Activated CD8-positive, alpha-beta memory T cell treated with anti-CD3 and anti-CD28 coated beads for 24 hours (primary cell): ENCODE measurements at places on chromosomes 5 and 9.

DNA sequence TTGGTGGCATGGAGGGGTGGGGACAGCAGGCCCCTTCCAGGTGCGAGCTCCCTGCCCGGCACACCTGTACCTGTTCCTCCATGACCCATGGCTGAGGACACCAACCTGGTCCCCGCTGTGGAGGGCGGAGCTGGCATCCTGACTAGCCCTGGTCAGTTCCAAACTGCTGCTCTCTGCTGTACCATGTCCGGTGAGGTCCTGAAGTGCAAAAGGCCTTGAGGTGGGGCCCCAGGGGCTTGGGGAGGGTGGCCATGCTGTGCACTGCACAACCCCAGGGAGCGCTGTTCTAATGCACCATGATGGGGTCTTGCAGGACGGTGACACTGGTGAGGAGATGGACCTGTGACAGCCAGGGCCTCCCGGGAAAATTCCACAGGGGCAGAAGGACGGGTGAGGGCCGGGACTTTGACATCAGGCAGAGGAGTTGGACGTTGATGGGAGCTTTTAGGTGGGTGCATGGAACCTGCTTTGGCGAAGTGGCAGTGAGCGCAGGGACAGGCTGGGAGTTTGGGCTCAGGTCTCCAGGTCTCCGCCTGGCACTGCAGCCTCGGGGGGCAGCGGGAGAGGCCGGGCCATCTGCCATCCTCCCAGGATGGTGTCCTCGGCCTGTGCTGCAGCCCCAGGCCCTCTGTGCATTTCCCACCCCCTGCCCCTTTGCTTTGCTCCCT lies 38.9 kb downstream of the COL5A1 start:
- no peak for DNase-seq

DNA sequence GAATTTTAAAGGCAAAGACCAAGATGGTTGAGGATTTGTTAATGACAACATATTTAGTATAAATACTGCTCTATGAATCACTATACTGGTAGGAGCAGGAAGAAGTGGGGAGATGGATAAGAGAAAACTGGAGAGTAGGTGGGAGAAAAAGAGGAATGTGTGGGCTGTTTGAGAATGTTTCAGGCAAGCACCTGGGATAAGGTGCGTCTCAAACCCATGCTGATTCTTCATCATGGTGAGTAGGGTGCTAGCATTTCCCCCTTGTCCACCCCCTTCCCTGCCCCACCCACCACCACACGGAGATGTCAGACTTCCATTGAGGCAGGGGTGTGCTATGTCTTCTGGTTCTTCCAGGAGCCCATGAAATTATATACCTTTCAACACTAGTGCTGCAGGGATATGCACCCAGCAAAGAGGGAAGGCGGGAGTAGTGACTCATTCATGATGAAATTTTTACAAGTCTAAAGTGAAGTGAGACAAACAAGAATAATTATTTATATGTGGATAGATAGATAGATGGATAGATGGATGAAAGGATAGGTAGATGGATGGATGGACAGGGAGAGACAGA lies 54.3 kb downstream of the MTX3 start:
- DNase-seq, result no peak

- DNase-seq, result no peak
Observed at GRCh38 chr5:75716715-75717081, 539 bp downstream of the POC5 start.

- peak; percentile 9 for DNase-seq
Observed at GRCh38 chr5:133938039-133938821, 30.2 kb downstream of the C5orf15 start.

GRCh38 chr5:149019679-149020078 lies 43.2 kb downstream of the SH3TC2 start:
- DNase-seq, result no peak

- DNase-seq, result no peak
Observed at GRCh38 chr9:88580961-88581360, 46.0 kb downstream of the NXNL2 start.

- DNase-seq, result no peak
Observed at GRCh38 chr5:120449501-120449900, 14.6 kb upstream of the PRR16 start.

GRCh38 chr9:10443181-10443867 lies 169.5 kb downstream of the PTPRD start:
- DNase-seq, result no peak

DNA sequence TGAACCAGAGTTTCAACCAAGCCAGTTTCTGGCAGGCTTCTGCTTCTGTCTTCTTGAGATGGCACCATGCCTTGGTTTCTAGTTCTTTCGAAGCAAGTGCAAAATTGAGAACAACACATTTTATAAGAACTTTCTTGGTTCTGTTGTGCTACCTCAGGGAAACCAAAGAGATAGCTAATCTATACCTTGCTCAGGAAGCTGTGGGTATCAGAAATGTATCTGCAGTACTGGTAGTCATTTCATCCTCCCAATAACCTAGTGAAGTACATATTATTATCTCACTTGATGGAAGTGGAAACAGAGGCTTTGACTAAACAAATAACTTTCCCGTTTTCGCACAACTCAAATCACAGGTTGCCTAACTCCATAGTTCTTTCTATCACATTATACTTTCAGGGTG lies 246.6 kb downstream of the ENC1 start:
- DNase-seq, result no peak

DNA sequence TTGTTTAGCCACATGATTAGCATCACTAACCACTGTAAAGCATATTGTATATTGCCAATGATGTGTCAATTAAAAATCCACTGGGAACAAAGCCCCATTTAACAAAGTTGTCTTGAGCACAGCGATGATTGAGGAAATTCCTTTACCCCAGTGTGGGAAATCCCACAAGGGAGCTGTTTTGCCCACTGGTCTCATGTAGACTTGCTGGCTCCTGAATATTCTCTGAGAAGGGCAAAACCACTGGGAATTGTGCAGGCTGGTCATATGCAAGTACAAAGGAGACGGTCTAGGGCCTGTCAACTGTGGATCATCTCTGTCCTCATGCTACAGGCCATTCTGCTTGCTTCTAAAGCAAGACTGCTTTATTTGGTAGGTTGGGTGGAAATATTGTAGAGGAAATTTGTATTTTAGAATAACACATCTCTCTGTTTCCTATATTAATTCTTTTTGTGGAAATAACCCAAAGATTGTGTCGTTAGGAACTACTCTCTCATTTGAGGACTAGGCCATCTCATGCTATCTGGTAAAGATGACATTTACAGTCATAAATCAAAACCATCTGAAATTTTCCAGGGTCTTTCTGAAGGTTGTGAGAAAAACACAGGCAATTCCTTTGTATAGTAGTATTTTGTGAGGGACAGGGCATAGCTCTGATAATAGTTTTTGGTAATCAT lies 60.2 kb downstream of the PARP8 start:
- no peak for DNase-seq

- no peak for DNase-seq
Observed at GRCh38 chr9:83209188-83209731, 146.3 kb upstream of the RASEF start.

DNA sequence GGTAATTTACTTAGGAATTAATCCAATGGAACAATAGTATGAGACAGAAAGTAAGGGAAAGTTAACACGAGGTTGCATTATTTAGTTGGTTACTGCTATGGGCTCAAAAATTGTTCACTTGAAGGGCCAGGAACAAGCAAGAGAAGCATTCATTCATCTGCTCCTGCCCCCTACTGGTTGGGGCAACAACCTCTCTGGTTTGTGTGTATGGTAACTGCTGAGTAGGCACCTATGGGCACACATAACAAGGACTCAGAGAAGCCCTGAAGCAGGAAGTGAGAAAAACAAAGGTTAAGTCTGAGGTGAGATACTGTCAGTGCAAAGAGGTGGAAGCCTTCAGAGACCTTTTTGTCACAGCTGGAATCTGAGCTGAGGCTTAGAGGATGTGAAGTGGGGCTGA lies 34.4 kb upstream of the RANBP6 start:
- DNase-seq, result no peak

DNA sequence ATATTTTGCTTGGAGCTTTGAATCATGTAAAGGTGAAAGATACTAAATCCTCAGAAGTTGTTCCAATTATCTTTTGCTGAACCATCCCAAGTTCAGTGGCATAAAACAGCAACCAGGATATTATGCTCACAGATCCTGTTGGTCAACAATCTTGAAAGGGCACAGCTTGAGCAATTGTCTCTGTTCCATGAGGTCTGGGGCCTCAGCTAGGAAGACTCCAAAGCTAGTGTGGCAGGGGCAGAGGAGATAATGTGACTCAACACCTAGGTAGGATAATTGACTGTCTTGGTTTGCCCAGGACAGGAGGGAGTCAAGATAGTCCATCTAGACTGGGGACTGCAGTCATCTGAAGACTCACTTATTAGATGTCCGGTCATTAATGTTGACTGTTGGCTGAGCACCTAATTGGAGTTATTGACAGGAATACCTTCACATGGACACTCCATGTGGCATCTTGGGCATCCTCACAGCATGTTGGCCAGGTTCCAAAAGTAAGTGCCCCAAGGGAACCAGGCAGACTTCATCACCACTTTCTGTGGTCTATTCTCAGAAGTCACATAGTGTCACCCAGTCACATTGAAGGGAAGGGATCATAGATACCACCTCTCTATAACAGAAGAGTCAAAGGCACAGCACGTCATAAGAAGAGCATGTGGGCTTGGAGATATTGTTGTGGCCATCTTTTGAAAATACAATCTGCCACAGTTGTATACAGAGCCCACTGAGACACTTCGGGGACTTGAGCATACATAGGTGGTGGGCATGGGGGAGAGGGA lies 88.4 kb upstream of the GPBP1 start:
- DNase-seq, result no peak

- no peak for DNase-seq
Observed at GRCh38 chr9:111481885-111482636, 2.1 kb downstream of the ECPAS start.

- DNase-seq, result peak; percentile 53
Observed at GRCh38 chr5:132256086-132256782, 1.3 kb upstream of the PDLIM4 start.

DNA sequence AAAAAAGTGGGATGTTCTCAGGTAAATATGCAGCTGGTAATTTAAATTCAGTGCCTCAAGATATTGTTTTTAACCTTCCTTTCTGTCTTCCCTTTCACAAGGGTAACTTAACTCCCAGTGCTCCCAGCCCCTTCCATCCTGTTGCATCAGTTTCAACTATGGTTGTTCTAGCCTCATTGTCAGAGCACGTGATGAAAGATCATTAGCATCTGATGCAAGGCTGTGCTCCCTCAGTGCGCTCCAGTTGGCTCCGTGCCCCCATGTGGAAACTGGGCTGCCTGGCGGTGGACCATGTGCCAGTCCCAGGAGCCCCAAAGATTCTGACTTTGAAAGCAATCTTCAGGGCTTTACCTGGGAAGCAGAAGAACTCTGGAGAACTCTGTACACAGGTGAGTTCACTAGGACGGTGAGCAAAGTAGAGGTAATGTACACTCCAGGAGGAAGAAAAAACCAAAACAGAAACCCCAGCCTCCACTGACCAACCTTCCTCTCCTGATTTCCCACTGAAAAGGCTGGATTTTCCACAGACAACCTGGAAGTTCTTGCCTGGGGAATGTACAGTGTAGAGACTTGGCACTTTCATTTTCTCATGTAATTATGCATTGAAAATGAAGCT lies 96.9 kb downstream of the SLC1A3 start:
- no peak for DNase-seq

GRCh38 chr5:64688965-64689364 lies 1.3 kb upstream of the SHISAL2B start:
- DNase-seq, result no peak

DNA sequence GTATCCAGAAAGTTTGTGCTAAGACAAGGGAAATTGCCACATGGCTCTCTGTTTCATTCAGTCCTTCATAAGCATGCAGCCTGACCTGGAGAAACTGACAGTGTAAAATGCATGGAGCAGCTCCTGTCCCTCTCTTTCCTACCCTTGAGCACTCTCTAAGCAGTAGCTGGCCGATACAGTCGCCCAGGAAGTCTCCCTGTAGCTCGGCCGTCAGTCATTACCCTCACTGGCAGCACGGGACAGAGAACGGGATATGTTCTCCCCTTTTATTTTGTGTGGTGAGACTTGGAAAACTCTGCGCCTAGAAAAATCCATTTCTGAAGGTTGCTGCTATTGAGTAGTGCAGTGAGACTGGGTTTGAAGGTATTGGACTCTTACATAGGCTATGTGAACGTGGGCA lies 56.8 kb upstream of the KCNMB1 start:
- no peak for DNase-seq

DNA sequence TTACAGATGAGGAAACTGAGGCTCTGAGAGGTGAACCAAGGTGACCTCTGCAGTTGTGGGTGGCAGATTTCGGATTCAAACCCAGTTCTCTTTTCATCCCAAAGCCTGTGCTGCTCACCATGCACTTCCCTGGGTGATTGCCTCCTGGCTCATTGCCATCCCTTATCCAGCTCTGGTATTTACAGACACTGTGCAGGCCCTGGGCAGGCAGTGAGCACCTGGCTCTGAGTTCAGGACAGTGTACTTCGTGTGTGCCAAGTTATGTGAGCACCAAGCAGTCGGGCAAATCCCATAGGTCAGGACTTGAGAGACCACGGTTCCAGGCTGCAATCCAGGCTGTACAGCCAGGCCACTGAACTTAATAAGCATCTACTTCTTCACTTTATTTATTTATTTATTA lies 1.4 kb downstream of the LRSAM1 start:
- DNase-seq, result no peak

DNA sequence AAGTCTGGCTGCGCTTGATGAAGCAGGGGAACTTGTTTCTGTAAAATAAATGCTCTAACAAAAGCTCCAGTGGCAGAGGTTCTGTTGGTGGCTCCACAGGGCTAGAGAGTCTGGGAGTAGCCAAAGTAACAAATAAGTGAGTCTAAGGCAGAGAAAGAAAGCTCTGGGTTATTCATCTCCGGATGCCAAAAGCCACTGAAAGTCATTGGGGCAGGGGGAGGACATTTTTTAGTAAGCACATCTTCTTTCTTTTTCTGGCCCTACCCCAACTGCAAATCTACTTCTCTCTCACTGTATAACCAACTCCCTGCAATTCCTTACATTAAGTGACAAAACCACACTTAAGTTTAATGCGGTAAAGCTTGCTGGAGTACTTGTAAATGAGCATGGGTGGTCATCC lies 141.6 kb downstream of the INSYN2B start:
- DNase-seq, result no peak

GRCh38 chr5:134874831-134875655 lies 872 bp downstream of the TXNDC15 start:
- peak; percentile 79 for DNase-seq
